ENCODE measurements at places on chromosomes 2 and 18.

DNA sequence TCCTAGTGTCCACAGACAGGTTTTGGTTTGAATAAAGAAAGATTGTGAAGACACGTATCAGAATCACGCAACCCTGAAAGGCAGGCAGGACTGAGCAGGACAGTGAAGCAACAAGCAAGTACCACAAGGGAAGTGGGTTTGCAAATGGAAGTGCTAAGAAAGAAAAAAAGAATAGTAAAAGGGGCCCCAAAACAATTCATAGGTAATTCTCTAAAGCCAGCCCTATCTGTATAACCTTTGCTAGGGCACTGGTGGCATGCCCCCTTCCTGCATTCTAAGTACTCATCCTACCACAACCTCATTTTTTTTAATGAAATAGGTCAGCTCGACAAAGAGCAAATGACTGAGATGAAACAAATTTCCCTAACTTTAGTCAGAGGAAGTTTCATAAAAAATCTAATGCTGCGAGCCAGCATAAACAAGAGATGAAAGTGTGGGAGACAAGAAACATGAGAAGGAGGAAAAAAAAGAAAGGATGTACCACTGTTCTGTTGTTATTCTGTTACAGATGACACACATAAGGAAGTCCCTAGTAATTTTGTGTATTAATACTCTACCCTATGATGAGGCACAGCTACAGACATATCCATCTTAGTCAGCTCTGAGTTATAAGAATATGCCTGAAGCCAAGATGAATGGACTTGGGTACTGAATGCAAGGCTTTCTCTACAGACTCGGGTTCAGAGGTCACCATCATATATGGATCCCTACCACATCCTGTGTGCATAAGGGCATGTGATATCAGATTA, 32.2 kb downstream of the IKZF2 start:
- no peak for DNase-seq

DNA sequence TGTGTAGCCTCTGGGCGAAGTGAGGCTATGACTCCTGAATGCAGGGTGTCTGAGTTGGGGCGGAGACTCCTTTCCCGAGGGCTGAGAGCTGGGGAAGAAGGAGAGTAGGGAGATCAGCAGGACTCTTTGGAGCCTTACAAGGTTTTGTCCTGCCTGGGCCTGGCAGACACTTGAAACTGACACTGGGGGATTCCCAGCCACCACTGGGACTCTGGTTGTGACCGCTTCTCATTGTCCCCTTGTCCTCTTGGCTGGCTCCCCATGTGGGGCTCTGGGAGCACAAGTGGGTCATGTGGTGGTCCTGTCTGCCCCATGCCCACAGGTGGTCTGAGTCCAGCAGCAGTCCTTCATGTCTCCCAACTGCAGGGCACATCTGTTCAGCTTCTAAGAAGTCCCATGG, 78.2 kb upstream of the MGAT4A start:
- DNase-seq: no peak

GRCh38 chr18:51248685-51249084, 51.2 kb upstream of the MEX3C start:
- no peak for DNase-seq

DNA sequence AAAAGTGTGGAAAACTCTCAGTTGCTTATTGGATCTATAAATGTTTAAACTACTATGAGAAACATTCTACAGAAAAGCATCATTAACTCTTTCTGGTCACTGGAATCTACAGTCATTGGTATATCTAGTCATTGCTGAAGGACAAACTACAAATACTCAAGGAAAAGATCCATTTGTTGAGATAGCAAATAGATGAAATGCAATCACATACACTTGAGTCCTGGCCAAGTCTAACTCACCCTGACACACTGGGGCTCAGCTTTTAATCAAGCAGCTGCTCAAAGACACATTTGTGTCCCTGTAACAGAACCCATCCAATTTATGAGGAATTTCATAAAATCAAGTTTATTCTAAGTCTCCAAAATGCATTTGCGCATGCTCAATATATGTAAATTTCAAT, 68.7 kb downstream of the CDH2 start:
- no peak for DNase-seq

Data from stimulated activated CD4-positive, alpha-beta T cell treated with anti-CD3 and anti-CD28 coated beads, Interleukin-1b, Interleukin-23, amount 100 ng/mL, for 1 hour (primary cell).